ENCODE measurements at places on chromosomes 2 and 18.

DNA sequence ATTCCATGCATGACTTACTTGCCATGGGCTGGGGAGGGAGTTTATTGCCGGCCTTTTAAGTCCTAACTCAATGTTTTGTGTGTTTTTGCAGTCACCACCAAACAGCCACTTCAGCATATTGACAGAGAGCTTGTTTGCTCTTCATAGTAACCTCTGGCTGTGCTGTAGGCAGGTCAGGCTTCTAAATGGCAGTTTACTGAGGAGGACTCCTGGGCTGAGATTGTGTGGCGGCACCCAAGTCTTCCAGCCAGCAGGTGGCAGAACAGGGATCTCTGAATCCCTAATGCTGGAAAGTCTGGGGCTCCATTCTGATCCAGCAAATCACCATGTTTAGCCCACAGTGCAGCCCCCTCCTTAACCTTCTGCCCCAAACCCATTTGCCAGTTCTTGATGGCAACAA is 121.2 kb downstream of the CAPN13 start:
- DNase-seq: no peak

DNA sequence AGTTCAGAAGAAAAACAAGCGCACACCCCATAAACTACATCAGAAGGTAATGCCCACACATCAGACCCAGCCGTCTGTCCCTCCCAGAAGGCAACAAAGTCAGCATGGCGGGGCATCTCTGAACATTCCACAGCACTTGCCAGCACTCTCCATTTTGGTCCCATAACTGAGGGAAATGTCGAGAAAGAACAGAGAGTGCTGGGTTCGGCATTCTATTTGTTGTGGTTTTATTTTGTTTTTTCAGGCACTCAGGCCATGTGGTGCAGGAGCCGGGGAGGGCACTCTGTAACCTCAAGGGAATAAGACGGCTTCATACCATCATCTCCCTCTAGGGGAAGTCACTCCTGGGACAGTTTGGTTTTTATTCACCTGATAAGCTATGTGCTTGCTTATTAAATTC is 156.0 kb downstream of the SEPTIN10 start:
- no peak for DNase-seq

GRCh38 chr2:157995117-157995516 is 106.6 kb upstream of the UPP2 start:
- DNase-seq: no peak

DNA sequence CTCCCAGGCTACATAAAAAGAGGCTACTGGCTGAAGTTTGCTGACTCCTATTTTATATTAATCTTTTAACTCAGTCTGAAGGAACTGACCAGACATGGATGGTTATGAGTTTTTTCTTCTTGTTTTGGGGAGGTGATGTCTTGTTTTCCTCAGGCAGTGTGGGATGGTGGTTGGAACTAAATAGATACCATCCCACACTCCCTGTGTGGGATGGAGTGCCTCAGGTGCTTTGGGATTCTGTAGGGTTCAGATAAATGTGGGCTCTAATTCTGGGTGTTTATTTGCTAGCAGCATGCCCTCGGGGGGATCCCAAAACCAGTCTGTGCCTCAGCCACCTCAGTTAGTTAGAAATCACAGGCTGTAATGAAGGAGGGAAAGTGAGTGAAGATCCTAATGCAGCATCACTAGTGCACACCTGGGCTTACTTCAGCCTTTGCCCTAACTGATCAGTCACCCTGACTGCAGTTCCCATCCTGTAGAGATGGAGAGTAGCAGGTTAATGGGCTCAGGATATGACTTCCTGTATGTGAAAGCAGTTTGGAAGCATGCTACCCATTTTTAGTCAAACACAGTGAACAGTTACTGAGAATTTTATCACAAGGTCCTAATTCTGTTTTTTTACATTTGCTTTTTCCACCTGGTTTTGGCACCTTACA is 132.2 kb downstream of the SPTBN1 start:
- DNase-seq: no peak

- DNase-seq: no peak
Observed at GRCh38 chr2:1017827-1018226, 67.2 kb downstream of the SNTG2 start.

GRCh38 chr2:18319987-18320386 is 240.5 kb downstream of the RDH14 start:
- DNase-seq: no peak

DNA sequence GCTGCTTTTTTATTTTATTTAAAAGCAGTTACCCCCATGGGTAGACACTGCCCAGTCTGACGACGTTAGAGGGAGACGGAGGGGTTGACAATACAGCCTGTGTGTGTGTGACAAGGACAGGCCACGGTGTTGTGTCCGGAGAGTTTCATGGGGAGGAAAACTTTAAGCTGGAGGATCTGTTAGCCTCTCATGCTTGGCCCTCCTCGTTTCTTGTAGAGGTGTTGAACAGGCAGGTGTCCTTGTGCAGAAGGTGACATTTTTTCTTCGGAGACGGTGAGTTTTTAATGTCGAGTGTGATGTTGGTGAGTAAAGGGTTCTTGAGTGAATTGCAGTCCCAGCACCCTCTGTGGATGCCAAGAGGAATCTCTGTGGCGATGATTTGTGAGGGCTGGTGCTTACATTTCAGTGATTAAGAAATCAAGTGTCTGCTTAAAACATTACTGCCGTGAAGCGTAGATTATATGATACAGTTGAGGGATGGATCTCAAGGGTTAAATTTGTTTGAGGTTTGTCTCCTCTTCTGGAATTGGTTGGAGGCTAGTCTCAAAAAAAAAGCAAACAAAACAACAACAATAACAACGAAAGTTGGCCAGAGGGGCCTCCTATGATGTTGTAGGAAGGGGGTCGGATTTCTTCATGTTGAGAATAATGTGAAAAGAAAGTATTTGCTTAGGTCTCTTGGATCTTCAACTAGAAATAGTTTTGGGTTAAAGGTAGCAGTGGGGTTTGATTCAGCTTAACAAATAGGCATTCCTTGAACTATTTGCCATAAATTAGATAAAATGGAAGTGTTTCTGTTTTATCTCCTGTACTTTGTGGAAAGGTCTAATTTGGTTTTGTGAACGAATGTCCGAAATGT is 1.6 kb downstream of the NCOA1 start:
- DNase-seq: peak; percentile 45
